ENCODE measurements at places on chromosomes 3 and 15.

DNA sequence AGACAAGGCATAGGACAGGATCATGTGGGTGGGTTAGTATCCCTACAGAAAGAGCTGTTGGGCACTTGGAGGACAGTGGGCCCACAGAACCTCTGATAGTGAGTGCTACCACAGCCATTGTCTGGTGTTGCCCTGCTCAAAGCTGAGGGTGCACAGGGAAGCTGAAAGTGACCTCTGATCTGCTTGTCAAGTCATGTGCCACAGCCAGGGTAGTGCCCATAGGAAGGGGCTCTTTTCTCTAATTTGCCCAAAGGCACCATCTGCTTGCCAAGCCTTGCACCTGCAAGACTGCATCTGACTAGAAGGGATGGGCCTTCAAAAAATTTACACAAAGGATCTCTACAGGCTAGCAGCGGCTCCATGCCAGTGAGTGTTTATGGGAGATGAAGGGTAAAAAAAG, 87.4 kb upstream of the GSK3B start:
- DNase-seq = no peak

DNA sequence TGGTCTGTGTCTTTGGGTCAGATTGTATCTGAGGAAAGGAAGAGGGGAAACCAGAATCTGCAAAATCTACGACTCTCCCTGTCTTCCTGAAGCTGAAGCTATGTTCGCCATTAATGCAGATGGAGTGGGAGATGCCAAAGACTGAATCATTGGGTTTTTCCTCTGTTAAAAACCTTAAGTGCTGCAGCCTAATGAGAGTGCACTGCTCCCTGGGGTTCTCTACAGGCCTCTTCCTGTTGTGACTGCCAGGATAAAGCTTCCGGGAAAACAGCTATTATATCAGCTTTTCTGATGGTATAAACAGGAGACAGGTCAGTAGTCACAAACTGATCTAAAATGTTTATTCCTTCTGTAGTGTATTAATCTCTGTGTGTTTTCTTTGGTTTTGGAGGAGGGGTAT, 24.0 kb downstream of the RMDN3 start:
- no peak for DNase-seq

GRCh38 chr15:76994001-76994400, 925 bp upstream of the PSTPIP1 start:
- DNase-seq = no peak

DNA sequence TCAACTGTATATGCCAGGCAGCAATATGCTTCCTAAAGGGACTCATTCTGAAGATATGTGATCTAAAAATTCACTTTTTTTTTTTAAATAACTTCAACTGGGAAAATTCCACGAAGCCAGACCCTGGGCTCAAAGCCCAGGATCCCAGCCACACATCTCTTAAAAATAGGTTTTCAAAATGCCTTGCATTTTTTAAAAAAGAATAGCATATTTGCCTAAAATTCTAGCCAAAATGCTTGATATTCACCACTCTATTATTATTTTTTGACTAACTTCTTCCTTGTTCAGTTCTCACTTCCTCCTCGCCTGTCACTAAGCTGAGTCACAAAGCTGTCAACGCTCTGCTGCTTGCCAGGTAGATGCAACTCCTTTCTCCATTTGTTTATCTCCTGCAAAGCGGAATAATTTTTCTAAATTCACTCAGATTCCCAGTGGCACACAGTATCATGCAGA, 28.0 kb upstream of the VGLL4 start:
- DNase-seq = no peak

GRCh38 chr3:44186712-44187111, 55.0 kb upstream of the TOPAZ1 start:
- DNase-seq = no peak

DNA sequence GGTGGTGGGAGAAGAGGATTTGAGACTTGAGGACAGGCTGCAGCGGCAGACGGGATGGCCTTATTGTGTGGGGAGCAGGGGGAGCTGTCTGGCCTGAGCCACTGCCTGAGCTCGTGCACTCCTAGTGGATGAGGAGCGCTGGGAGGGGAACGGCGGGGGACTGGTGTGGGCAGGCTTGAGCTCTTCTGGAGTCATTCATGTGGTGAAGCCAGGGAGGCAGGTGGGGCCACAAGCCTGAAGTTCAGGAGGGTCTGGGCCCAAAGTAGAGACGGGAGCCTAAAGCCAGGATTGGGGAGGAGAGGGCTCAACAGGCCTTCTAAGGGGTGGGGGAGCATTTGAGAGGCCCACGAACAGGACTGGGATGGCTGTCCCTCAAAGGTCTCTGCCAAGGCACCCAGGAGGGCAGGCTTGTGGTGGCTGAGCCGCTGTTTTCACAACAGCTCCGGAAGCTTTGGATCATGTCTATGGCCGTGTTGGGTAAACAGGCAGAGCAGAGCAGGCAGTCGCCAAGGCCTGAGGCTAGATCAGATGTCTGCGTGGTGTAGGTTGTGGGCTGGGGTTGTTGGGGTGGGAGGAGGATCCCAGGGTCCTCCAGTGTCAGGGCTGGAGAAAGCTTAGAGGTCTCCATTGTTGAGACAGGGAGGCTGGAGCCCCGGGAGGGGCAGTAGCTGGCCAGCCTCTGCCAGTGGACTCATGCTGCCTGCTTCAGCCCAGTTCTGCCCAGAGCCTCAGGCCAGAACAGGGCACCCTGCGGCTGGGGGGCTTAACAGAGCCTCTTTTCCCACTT, 8.2 kb downstream of the PRKCD start:
- no peak for DNase-seq

DNA sequence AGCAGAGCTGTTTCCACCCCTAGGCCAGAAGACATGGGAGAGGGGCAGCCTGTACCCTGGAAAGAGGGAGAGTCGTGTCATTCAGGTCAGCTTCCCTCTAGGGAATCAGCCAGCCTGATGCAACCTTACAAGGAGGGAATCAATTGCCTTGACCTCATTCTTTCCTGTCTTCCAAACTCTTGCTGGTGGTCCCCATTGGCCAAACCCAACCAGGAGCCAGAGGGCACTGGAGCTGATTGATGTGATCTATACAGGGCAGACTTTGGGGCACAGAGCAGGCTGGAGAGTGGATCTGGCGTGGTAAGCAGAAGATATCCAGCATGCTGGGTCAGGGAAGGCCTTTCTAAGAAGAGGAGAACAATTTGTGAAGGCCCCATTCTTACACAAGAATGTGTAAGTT, 19.1 kb upstream of the MAGEF1 start:
- no peak for DNase-seq

- DNase-seq = no peak
Measured at GRCh38 chr3:70647094-70647493, 334.7 kb upstream of the MDFIC2 start.
